Left renal pelvis (tissue), 4 donors: ENCODE measurements at places on chromosomes 1 and 21.

DNA sequence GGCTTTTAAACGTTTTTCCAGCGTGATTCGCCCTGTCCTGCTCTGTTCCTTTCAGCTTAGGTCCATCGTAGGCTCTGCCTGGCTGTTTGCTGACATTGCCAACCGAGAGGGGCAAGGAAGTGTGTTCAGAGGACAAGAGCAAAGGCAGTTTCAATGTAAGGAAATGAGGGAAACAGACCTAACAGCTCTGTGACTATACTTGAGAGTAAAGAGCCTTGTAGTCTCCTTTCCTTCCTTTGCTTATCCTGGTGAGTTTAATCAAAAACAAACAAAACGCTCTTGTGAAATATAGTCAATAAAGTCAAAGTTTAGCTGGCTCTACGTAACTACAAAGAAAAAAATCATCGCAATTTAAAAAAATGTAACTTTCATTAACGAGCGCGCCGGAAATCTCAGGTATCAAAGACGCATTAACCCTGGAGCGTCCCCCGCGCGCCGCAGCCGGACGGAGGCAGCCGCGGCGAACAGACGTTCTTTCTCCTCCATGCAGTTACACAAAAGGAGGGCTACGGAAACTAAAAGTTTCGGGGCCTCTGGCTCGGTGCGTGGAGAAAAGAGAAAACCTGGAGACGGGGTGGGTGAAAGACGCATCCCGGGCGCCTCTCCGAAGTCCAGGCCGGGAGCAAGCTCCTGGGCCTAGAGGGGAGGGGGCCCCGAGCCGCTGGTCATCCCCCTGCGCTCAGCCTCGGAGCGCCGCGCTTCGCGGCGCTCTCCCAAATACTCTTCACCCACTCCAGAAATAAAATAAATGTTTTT lies 617 bp upstream of the ADGRL2 start:
- peak; percentile 76 for DNase-seq

- DNase-seq, result no peak
These were observed 22.0 kb downstream of the COL6A1 start for GRCh38 chr21:46003575-46004007.

- no peak for DNase-seq
These were observed 214.9 kb downstream of the GABPA start for GRCh38 chr21:25949701-25950100.

DNA sequence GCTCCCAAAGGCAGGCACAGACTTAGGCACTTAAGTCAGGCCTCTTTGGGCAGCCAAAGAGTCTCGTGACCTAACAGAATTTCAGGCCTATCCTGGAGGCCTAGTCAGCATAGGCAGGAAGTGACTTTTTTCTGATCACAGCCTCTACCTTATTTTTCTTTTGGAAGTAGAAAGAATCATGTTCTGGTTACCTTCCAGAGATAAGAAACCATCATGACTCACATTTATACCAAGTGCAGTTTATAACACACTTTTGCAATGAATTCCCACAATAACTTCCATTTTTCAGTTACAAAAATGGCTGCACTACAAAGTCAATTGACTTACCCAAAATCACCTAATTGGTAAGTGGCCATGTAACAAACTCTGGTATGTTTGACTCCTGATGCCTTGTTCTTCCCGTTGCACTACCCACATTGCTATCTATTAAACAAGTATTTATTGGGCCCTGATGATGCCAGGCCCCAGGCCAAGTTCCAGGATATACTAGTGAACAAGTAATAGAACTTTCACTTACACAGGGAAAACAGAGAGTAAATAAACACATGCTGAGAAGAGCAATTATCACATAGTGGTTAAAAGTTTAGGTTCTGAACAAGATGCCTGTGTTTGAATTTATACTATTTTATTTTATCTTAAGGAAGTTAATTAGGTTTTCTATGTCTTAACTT lies 74.3 kb downstream of the SH3GLB1 start:
- DNase-seq, result no peak

DNA sequence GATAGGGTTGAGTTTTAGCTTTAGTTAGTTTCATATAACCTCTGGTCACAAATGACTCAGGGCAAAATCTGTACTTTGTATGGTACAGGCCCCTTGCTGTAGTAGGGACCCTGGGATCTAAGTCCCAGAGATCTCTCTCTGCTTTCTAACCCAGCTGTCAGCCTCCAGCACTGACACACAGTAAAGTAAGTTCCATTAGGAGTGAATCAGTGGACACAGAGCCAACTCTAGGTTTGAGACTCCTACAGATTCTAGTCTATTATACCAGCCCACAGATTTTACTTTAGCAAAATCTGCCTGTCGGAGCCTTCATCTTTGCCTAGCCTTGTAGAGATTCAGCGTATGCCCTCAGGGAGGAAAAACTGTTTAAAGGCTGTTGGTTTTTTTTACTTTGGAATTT lies 52.5 kb downstream of the ANGPTL1 start:
- no peak for DNase-seq

- no peak for DNase-seq
These were observed 19.6 kb upstream of the PIK3R3 start for GRCh38 chr1:46152016-46152415.

GRCh38 chr1:101741910-101742309 lies 254.8 kb downstream of the OLFM3 start:
- no peak for DNase-seq

- no peak for DNase-seq
These were observed 493.2 kb upstream of the NFIA start for GRCh38 chr1:60589046-60589748.

- DNase-seq, result no peak
These were observed 47.6 kb upstream of the GJA5 start for GRCh38 chr1:147808025-147808424.

- DNase-seq, result no peak
These were observed 50.2 kb downstream of the SMYD2 start for GRCh38 chr1:214331180-214331579.
